ENCODE measurements at places on chromosomes 1 and 21.

GRCh38 chr1:246793356-246793896, 69.2 kb downstream of the SCCPDH start:
- DNase-seq, result no peak

DNA sequence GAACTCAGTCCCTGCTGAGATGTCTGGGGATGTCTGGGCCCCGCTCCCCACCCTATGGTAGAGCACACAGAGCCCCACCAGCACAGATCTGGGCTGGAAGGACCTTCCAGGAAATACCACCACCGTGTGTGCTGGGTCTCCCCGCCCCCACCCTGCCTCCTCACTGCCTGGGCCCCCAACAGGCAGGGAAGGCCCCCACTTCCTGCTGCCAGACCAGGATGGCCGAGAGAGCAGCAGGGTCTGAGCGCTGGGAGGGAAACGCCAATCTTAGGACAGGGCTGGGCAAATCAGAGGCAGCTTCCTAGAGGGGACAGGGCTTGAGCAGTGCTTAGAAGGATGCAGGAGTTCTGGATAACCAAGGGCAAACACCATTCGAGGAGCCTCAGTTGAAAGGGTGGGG, 11.9 kb downstream of the ADGRB2 start:
- no peak for DNase-seq

- peak; percentile 47 for DNase-seq
These were observed 12.5 kb downstream of the QSOX1 start for GRCh38 chr1:180167021-180167701.

DNA sequence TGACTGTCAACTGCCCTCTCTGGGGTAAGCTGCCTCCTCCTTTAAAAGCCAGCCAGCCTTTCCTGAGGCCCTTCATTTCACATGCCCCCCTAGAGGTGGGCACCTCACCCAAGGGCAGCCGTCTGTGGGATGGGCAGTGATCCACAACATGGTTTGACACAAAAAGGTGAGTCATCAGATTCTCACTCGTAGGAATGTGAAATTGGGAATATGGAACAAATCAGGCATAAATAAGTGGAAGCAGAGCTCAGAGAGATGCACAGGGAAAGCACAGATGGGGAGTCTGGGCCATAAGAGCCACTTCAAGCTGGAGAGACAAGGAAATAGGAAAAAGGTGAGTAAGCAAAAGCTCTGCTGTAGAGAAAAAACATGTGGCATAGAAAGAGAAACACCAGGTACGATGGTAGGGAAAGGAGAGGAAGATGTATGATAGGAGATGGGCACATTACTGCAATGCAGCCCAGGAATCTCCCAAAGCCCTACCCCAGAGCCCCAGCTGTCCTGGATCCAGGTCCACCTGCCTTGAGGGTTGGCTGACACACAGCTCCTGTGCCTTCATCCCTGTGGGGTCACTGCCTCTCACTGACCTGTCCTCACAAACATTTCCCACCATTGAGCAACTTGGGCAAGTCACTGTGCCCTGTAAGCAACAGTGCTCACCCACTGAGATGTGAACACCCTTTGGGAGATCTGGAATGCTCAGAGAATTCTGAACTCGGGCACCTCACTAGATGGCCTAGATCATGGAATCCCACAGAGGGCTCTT, 86.6 kb downstream of the ASTN1 start:
- no peak for DNase-seq

- DNase-seq, result no peak
These were observed 47.1 kb upstream of the COG2 start for GRCh38 chr1:230595181-230595580.

GRCh38 chr21:35697321-35697808, 363.0 kb downstream of the SETD4 start:
- peak; percentile 51 for DNase-seq

GRCh38 chr1:83746234-83746633, 252.7 kb downstream of the TTLL7 start:
- DNase-seq, result no peak

GRCh38 chr1:869499-870244, 54.1 kb upstream of the SAMD11 start:
- DNase-seq, result peak; percentile 17

DNA sequence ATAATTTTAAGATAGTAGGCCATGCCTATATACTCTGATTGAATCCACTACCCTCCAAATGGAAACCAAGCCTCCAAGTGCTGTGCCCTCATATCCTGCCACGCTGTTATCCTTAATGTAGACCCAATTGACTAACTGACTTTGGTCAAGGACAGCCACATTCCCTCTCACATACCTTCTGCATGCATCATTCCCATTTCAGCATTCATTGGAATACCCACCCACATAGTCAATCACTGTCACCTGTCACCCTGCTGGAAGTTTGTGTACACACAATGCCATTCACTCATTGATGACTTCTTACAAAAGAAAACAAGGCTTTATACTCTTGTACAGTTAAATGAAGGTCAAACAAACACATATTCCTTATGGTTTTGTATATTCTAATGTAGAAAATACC, 221.1 kb upstream of the PBX1 start:
- DNase-seq, result no peak

GRCh38 chr1:18557621-18558465, 72.8 kb upstream of the PAX7 start:
- no peak for DNase-seq

GRCh38 chr1:43322506-43322905, 15.1 kb upstream of the MPL start:
- no peak for DNase-seq

GRCh38 chr1:183566026-183566425, 24.2 kb downstream of the NCF2 start:
- no peak for DNase-seq

- peak; percentile 63 for DNase-seq
These were observed 1.6 kb upstream of the CLSTN1 start for GRCh38 chr1:9825093-9826074.

DNA sequence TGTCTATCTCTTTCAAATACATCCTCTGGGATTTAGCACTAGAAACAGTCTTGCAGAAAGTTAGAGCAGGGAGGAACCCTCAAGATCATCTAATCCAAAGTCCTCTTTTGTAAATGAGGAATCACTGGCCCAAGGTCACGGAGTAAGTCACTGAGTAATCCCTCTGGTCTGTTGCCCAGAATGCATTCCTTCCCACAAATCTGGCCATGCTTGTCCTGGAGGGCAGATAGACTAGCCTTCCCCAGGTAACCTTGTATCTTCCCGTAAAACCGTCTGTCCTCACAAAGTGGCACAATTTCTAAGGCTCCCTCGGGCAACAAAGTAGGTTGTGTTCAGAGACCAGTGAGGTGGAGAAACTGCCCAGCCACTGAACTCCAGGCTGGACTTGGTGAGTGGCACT, 46.2 kb downstream of the DDR2 start:
- DNase-seq, result peak; percentile 87

- DNase-seq, result no peak
These were observed 22.3 kb upstream of the DHX9 start for GRCh38 chr1:182816863-182817262.

- DNase-seq, result peak; percentile 28
These were observed 150.3 kb downstream of the HMGB4 start for GRCh38 chr1:34013958-34014737.

- DNase-seq, result peak; percentile 94
These were observed 8.7 kb upstream of the CD34 start for GRCh38 chr1:207919523-207920170.

GRCh38 chr1:31476891-31477846, 64.2 kb downstream of the SERINC2 start:
- no peak for DNase-seq

DNA sequence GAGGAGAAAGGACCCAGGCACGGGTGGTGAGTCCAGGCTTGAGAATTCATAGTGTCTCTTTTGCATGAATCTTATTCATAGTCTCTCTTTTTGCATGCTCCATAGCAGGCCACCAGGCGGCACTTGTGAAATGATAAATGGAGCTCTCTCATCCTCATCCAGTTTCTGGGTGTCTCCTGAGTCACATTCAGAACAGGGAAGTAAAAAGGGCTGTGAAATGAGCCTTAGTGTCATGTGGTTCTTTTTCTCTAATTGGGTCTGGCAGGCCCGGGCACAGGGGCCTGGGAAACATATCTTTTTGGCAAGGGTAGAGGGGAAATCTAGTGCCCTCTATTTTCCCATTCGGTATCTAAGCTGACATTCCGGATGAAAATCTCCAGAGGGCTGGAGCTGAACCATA, 19.1 kb upstream of the NCF2 start:
- peak; percentile 90 for DNase-seq

DNA sequence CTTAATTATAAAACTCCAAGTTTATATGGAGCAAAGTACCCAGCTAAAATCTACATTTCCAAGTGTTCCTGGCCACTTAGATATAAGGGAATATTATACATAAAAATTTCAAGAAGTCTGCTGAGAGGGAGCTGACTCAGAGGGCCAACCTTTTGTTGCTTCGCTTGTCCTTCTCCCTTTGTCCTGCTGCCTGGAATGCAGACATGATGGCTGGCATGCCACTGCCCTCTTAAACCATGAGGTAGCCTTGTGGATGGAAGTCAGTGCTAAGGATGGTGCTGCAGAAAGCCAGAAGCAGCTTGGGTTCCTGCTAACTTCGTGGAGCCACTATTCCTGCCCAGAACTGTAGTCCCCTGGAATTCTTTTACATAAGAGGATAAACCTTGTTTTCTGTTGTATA, 38.9 kb upstream of the SRP9 start:
- DNase-seq, result no peak
